Stimulated activated CD4-positive, alpha-beta T cell treated with anti-CD3 and anti-CD28 coated beads, Interleukin-2, amount 100 ng/mL, for 48 hours (primary cell): ENCODE measurements at places on chromosomes 4 and X.

- no peak for DNase-seq
These were observed 811.9 kb upstream of the EPHA5 start for GRCh38 chr4:66482186-66482585.

GRCh38 chrX:103488332-103488731, 31.0 kb downstream of the RAB40A start:
- no peak for DNase-seq

DNA sequence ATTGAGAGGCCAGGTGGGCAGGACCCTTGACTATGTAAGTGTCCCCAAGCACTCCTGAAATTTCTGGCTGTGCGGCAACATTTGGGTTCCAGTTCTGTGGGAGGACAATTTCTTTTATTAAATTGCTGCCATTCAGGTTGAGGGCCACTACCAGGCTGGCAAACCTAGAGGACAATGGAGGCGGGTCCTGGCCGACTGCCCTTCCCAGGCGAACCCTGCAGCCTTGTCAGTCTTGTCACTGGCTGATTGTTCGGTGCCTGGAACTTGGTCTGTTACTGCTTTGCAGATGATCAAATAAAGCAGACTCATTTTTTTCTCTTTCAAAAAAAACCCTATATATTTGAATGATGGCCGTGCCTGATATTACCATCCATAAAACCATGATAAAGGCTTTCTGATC, 6.6 kb upstream of the TMEM128 start:
- no peak for DNase-seq

DNA sequence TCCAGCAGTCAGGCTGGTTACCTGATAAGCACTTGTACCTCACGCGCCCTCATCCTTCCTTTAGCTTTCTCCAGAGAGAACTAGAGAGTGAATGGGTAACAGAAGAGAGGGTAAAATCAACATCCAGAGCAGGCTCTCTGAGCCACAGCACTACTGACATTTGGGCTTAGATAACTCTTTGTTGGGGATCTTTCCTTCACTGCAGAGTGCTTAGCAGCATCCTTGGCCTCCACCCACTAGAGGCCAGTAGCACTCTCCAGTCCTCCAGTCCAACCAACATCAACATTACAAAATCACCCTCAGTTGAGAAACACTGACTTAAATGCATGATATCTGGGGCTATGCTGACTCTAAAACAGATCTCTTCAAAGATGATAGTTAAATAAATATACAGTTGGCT, 220.7 kb downstream of the TACR3 start:
- DNase-seq: no peak

DNA sequence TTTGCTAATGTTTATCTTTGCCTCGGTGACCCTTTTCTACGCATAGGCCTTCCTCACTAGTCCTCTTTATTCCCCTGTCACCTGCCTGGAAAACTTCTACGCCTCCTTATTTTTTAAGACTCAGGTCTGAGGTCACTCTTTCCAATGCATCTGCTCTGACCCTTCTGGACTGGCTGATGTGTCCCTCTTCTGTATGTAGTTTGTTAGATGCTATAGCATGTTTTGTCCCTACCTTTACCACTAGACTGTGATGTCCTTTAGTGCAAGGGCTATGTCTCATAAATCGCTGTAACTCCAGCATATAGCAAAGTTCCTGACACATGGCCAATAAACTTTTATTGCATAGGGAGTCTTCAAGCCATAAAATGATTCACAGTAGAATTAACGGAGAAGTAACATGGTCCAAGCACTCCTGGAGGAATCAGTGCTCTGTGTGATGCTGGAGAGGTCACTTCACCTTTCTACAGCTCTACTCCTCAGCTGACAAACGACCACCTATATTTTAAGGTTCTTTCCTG, 872.5 kb upstream of the SLIT2 start:
- no peak for DNase-seq

GRCh38 chrX:111823128-111823527, 52.9 kb upstream of the TRPC5OS start:
- no peak for DNase-seq

DNA sequence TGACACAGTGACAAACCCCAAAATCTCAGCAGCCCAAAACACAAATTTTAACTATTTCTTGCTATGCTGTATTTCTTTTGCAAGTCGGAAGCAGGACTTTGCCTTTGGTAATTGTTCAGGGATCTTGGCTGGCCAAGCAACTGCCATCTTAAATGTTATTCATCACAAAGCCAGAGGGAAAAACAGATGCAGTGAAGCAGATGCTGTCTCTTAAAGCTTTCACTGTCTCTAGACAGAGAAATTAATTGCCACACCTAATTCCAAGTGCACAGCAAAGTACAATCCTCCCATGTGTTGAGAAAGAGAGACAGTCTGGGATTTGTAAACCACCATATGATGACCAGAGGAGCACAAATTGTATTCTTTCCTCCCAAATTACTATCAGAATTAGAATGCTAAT, 30.0 kb upstream of the GALNT7 start:
- no peak for DNase-seq

GRCh38 chrX:154718616-154719015, 32.3 kb downstream of the GAB3 start:
- no peak for DNase-seq

DNA sequence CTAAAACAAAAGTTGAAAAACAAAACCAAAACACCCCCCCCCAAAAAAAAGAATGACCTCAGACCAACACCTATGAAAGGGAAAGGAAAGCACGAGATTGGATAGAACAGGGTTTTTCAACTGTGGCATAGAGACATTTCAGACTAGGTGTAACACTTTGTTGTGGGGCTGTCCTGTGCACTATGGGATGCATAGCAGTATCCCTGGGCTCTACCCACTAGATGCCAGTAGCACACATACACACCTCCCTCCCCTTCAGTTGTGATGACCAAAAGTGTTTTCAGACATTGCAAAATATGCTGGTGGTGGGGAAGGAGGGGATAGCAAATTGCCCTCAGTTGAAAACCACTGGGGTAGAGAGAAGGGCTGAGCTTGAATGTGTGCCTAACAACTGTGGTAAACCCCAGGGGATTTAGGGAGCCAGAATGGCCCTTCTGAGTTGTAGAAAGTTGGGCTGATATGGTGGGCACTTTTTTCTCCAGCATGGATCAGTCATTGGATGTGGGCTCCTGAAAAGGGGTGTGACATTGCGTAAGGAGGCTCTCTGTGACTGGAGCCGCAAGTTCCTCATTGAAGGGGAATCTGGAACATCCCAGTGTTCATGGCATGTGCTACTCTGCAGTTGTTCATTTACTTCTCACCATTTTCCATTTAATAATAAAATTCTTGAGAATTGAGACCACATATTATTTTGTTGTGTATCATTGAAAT, 8.8 kb upstream of the GEMIN8 start:
- no peak for DNase-seq

GRCh38 chrX:115504167-115504566, 56.8 kb upstream of the PLS3 start:
- no peak for DNase-seq

DNA sequence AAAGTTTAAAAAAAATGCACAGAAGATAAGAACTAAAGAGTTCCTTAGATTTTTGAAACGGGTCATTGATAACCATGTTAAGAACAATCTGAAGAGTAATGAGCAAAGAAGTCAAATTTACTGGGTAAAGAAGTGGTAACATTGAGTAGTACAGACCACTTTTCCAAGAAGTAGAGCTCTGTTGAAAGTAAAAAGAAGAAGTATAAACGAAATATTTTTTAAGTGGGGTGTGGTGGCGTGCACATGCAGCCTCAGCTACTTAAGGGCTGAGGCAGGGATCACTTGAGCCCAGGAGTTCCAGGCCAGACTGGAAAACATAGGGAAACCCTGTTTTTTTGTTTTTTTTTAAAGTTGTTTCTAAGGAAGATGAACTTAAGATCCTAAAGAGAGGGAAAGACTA, 68.5 kb downstream of the UBA6 start:
- DNase-seq: no peak

GRCh38 chr4:100422894-100423293, 94.9 kb downstream of the EMCN start:
- no peak for DNase-seq

- DNase-seq: no peak
These were observed 13.0 kb upstream of the TMEM144 start for GRCh38 chr4:158197194-158197776.

GRCh38 chrX:41457613-41458192, 10.6 kb downstream of the NYX start:
- DNase-seq: no peak

DNA sequence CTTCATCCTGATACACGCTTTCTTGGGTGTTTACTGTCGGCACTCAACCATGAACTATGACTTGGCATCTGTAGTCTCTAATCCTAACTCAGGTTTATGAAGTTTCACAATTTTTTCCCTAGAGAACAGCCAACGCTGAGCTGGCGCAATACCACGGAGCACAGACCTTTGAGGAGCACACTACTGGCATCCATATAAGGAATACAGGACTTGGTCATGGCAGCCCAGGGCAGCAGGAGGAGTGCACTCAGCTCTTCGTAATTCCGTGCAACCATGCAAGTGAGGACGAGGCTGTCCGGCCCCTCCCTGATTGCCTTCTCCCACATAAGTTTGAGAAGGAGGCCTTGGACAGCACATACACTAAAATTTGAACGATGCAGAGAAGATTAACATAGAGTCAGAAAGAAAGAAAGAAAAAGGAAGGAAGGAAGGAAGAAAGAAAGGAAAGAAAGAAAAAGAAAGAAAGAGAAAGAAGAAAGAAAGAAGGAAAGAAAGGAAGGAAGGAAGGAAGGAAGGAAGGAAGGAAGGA, 41.0 kb upstream of the PDLIM5 start:
- no peak for DNase-seq

DNA sequence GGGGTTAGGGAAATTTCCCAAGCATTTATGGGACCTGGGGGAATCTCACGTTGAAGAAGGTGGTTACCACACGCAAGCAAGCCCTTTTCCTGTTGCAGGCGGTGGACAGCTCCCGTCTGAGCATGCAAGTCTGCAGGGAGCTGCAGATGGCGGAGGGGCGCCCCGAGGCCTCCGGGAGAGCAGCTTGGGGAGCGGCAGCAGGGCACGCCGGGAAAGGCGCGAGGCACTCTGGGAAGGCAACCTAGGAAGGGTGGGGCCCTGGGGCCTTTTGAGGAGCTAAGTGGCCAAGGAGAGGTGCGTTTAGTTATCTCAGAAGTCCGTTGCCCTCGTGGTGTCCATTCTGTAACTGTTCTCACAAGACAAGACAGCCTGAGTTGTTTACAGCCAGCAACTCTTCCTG, 57.0 kb upstream of the SLC25A4 start:
- no peak for DNase-seq

DNA sequence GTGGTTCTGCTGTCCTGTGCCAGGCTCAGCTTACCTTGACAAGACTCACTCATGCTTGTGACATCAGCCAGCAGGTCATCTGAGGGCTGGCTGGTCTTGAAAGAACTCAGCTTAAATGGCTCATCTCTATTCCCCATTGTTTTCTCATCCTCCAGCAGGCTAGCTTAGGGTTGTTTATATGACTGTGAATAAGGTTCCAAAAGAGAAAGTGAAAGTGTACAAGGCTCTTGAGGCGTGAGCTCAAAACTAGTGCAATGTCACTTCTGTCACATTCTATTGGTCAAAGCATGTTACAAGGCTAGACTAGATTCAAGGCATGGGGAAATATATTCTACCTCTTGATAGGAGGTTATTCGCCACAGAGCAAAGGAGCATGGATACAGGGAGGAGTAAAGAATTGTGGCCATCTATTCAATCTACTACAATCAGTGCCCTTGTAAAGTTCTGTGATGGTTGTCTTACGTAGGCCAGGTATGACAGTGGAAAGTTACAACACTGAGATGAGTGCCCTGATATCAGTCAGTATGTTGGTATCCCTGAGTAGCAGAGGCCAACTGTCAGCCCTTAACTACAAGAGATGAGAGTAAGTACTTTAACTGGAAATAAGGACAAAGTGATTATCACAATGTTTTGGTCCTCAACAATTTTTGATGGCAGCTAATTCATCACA, 19.8 kb upstream of the TMLHE start:
- DNase-seq: no peak

DNA sequence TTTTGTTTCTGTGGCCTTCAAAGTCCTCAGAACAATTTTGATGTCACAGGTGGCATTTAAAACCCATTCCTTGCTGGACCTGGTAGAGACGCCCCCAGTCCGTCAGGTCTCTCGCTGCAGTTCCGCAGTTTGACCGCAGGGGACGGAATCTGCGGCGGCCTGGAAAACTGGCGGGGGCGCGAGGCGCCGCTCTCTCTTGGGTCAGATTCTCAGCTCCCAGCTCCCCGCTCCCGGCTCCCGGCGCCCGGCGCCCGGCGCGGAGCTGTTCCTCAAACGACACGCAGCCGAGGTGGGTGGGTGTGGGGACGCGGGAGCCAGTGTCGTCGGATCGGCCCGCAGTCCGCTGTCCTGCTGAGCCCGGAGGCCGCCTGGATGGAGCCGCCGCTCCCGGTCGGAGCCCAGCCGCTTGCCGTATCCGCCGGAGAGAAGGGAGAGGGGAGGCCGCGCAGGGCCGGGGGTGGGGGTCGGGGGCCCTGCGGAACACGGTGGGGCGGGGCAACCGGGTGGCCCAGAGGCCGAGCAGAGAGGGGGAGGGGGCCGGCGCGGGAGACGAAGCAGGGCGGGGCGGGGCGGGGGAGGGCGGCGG, at the start of gene OCRL:
TSS of gene OCRL (plus strand) at position 192 of the 586 bp plus-strand sequence. CDS start at position 373, 181 bp downstream.
- peak; percentile 42 for DNase-seq

- no peak for DNase-seq
These were observed 4.6 kb upstream of the GPC4 start for GRCh38 chrX:133419911-133420310.

GRCh38 chr4:155735496-155735895, 23.3 kb upstream of the GUCY1B1 start:
- no peak for DNase-seq

- DNase-seq: no peak
These were observed 1.4 kb downstream of the NKX6-1 start for GRCh38 chr4:84497504-84498202.

DNA sequence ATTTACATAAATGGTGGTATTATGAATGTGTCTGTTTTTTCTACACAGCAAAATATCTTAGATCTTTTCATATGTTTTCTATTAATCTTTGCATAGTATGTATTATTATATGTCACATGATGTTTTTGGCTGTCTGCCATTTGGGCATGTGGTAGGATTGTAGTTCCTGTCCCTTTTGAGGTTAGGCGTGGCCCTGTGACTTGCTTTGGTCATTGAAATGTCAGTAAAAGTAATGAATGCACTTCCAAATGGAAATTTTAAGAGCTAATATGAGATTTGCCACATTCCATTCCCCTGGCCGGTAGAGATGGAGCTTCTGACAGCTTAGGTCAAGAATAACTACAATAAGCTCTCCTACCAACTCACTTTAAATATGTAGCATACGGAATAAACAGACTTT, 45.1 kb downstream of the JADE3 start:
- DNase-seq: no peak

GRCh38 chr4:81954271-81954670, 419.5 kb downstream of the HNRNPD start:
- DNase-seq: no peak

DNA sequence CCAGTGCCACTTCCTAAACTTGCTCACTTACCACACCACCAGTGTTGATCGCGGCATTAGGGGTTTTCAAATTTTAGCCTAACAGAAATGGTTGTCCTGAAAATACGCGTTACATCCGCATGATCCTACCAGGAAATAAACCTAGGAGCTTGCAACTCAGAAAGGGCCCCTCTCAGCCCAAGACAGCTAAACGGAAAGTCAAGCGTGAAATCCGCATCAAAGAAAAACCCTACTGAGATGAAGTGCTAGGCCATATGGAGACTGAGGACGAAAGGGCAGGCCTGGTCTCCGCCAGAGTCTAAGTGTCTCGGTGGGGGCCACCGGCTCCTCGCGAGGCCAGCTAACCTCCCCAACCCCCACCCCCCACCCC, 626 bp downstream of the YTHDC1 start:
- DNase-seq: no peak
